ENCODE measurements at places on chromosomes 11 and 22.

GRCh38 chr22:21734540-21735199, 924 bp downstream of the YPEL1 start:
- peak; percentile 10 for DNase-seq

DNA sequence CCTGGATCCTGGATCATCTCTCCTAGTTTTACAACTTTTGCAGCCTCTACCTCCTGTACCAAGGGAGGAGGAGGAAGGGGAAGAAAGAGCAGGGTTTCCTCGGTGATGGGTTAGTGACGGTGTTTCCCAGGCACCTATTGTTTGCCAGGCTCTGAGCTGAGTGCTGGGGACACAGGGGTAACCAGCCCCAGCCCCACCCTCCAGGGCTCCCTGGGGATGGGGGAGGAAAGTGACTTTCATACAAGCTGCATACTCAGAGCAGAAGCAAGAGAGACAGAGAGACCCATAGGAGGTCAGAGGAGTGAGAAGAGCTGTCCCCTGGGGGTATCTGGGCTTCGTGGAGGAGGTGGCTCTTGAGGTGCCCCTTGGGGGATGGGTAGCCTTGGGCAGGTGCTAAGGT, 89.4 kb upstream of the THY1 start:
- DNase-seq, result no peak

- no peak for DNase-seq
These were observed 35.5 kb downstream of the FDX1 start for GRCh38 chr11:110465231-110465630.

DNA sequence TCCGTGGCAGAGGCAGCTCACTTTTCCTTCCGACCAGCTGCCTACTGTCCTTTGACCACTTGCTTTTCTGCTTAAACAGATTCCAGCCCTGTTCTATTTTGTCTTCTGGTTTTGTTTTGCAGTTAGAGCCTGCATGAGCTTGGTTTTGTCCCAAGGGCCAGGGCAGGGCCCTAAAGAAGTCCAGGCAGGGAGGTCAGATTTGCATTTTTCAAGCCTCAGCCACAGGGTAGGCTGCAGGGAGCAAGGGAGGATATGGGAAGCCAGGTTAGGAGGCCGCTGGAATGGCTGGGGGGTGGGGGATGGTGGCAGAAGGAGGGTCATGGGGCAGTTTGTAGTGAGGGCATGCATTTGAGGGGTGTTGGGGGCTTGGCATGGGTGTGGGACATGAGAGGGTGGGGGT, 23.1 kb downstream of the FADD start:
- no peak for DNase-seq

DNA sequence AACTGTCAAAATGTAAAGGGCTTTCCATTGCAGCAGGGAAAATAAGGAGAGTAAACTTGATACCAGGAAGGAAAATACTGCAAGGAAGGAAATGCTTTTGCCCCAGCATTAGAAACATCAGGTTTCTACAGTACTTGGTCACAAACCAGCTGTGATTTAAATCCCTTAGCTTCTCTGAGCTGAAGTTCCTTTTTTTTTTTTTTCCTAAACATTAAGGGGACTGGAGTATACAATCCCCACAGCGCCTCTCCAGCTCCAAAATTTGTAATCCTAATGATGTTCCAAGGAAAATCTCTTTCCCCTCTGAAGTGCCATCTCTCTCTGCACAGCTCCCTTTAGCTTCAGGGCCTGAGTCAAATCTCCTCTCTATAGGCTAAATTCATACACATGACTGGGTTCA, 220.5 kb upstream of the PITPNB start:
- no peak for DNase-seq

DNA sequence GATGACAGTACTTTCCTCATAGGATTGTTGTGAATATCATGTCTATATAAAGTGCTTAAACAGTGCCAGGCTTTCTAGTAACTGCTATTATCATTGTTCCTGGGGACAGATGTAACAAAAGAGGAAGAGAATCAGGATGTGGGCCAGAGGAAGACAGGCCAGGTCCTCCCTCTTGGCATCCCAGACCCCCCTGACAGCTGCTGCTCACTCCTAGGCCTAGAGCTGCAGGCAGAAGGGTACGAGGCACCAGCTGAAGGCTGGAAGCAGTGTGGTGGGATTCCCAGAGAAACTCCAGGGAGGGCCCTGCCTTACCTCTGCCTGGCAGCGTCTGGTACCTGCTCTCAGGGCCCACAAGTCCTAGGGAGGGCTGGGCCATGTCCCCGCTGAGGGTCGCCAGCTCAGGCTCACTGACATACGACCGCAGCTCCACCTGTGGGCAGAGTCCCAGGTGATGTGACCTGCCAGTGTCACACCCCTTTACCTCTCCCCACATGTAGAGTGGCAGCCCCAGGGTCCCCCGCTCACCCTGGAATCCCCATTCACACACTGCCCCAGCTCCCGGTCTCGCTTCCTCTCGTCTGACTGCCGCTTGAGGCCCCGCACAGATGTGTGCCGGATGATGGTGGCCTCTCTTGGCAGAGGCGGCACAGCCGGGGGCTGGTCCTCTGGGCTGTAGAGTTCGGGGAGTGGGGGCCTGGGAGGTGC, 52.2 kb downstream of the C11orf58 start:
- DNase-seq, result no peak

DNA sequence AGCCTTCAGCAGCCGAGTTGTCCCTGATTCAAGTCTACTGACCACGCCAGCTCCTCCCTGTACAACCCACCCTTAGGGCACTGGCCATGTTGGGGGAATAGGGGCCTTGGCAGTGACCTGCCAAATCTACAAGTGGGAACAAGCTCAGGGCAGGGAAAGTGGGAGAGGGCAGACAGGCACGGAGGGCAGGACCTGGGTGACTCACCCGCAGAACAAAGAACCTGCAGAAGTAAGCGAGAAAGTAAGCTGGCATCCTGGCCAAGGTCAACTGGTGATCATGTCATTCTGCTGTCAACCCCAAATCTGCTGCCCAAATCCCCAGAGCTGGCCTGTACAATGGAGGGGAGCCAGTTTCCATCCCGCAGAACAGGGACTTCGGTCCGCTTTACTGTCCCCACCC, 7.9 kb upstream of the SCGB1A1 start:
- DNase-seq, result no peak

GRCh38 chr11:111124724-111125123, 120.8 kb upstream of the POU2AF2 start:
- DNase-seq, result no peak

DNA sequence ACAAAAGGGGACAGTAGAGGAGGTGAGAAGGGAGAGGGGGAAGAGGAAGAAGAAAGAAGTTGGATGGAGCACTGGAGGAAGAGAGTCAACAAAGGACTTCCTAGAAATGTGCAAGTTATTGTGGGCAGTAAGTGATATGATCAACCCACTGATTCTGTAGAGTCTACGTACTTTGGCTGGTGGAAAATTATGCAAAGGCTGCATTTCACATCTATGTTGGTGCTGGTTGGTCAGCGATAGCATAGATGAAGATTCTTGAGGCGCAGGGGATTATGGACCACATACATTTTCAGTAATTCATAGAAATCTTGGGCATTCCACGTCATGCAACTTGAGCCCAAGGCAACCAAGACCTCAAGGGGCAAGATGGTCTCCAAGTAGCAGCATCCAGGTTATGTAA, 12.6 kb upstream of the BIRC3 start:
- no peak for DNase-seq

GRCh38 chr22:46684706-46685105, 53.3 kb downstream of the CERK start:
- no peak for DNase-seq

DNA sequence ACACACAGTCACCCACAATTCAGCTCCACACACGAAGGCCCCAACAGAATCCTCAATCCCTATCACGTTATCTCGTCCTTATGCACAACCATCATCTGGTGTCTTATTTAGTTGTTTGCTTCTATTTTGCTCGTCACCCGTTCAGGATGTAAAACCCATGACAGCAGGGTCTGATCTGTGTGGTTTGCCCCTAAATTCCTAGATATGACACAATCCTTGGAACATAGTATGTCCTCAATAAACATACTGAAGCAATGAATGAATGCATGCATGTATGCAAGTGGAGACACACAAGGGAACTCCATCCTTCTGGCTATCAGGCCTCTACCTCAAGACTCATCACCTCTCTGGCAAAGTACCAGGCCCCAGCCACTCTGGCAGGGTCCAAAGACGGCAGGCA, 20.2 kb downstream of the STARD10 start:
- no peak for DNase-seq

DNA sequence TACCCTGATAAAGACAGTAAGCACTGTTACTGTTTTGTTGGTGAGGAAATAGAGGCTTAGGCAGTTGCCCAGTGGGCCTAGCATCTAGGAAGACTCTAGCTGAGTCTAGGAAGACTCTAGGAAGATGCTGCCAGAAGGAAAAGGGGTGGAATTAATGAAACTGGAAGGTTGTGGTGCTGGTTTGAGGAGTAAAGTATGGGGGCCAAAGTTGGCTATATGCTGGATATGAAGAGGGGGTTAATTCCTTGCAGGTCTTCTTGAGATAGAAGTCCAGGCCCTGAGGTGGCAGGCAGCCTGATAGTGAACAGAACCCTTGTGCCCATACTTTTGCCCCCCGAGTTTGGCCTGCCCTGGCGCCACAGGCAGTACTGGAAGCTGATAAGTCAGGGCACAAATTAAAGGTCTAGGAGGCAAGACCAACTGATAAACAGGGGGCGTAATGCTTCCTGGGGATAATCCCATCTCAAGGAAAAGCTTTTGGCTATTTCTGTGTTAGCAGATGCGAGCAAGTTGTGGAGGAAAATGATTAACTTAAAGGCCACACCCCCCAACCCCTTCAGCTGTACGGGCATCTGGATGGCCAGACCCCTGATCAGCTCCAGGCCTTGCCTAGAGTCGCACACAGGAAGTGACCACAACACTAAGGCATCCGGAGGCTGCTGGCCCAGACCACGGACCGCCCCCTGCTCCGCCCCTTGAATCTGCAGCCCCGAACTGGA, 3.1 kb downstream of the ILK start:
- DNase-seq, result peak; percentile 41

GRCh38 chr11:114685097-114685496, 6.8 kb downstream of the NXPE2 start:
- no peak for DNase-seq

DNA sequence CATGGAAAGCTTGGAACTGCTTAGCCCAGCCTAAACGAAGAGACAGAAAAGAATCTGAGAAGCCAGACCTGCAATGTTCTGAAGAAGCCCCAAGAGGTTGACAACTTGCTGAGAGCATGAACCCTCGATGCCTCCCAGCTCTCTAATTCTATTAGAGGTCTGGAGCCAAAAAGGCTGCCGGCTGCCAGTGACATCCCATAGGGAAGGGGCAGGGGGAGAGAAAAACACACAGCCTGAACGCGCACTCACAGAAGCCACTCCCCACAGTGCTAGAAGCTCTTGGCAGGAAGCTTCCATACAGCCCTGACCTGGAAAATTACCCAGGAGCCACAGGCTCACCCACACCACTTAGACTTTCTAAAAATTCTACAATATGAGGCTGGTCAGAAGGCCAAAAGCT, 18.3 kb downstream of the POLDIP3 start:
- no peak for DNase-seq

- DNase-seq, result no peak
These were observed 1.6 kb downstream of the CXCR5 start for GRCh38 chr11:118885319-118885718.

GRCh38 chr11:5279471-5280090, 9.8 kb upstream of the HBE1 start:
- no peak for DNase-seq

DNA sequence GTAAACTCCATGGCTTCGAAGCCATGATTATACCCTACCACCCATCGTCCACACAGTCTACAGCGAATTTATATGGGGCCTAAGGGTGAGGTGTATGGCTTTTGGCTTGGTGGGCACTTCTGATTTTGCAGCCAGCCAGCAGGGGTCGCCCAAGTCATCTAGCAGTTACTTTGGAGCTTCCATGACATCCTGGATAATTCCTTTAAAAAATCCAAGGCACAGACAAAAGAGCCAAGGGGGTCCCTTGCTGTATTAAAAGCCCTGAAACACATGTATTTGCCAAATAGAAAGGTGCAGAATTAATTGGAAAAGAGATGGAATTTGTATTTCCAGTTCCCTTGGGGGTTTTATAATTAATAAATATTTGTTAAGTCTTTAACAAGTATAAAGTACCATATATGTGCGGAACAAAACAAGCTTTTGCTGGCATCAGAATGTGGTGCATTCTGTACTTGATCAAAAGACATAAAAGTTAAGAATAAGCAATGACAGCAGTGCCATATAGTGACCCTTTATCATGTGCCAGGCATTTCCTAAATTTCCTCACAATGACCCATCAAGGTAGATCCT, 132.8 kb upstream of the PITPNB start:
- DNase-seq, result peak; percentile 31

- no peak for DNase-seq
These were observed 20.8 kb downstream of the EMID1 start for GRCh38 chr22:29226351-29226981.

- no peak for DNase-seq
These were observed 79.7 kb upstream of the WNT7B start for GRCh38 chr22:46056546-46057245.

- DNase-seq, result no peak
These were observed 648.8 kb downstream of the METTL15 start for GRCh38 chr11:28756977-28757376.

GRCh38 chr22:33580310-33580709, 340.0 kb downstream of the LARGE1 start:
- no peak for DNase-seq

- DNase-seq, result no peak
These were observed 81.5 kb upstream of the BID start for GRCh38 chr22:17855572-17856290.

- no peak for DNase-seq
These were observed 104.3 kb downstream of the GAB2 start for GRCh38 chr11:78313181-78313795.

- DNase-seq, result no peak
These were observed 3.1 kb upstream of the ADM start for GRCh38 chr11:10301656-10302358.

DNA sequence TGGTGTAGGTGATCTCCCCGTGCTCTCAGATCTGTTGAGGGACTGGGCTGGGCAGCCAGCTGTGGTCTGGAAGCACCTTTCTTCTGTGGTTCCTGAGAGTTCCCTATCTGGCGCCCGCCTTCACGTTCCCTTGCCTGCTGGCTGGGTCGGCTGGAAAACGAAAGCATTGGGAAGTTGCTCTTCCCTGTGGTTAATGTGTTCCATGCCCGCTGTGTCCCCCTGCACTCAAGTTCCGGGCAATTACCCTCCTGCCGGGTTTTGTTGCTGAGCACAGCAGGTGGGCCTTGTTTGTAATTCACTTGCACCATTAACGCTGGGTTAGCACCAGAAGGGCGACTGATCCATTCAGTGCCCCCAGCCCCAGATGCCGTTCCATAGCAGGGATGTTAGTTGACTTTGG, 134.1 kb downstream of the GRIK4 start:
- no peak for DNase-seq

GRCh38 chr22:30878516-30879414, 89.8 kb downstream of the MORC2 start:
- no peak for DNase-seq
